ENCODE measurements at places on chromosomes 1 and 21.

DNA sequence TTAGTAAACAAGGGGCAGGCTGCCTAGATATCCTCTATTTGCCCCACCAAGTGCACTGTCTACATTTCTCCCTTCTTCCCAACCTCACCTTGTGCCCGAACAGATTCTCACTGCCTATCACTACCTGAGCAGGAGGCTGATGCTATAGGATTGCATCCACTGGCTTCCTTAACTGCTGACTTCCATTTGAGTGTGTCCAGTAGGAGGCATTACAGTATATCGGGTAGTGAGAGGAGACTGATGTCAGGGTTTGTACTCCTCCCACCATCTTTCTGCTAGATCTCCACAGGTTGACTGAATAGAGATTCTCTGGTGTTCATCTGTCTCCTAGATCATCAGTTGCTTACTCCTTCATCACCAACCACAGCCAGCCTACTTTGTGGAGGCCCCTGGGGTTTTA lies 796.3 kb downstream of the LRRIQ3 start:
- DNase-seq: no peak

GRCh38 chr1:85660541-85660940 lies 47.7 kb downstream of the ZNHIT6 start:
- DNase-seq: no peak

GRCh38 chr1:214445831-214446614 lies 105.4 kb downstream of the PTPN14 start:
- no peak for DNase-seq

- no peak for DNase-seq
Observed at GRCh38 chr1:234603221-234604204, 6.5 kb downstream of the IRF2BP2 start.

DNA sequence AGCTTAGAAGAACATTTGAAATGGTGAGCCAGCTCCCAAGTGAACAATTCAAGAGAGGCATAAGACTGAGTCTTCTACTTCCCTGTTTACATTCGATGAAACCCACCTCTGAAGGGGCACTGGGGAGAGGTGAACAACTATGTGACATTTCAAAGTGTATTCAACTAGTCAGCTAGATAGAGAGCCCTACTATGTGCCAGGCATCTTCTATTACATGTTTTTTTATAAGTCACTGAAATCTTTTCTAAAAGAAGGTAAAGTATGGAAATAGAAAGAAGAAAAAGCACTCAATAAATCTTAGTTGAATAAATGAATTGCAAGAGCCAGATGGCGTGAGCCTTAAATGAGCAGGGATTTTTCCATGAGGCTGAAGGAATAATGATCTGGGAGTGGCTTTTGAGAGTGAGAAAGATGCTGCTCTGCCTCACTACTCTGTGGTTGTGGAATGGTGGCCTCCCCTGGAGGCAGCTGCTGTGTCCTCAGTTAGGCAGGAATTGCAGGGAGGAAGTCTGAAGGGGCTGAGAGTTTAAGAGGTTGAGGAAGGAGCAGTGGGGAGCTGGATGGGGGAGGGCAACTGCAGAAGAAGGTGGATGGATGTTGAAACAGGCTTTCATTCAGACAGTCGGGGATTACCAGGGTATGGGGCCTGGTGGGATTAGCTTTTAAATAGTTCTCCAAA lies 10.4 kb upstream of the PTPRF start:
- DNase-seq: no peak

Data from stimulated activated CD4-positive, alpha-beta T cell treated with anti-CD3 and anti-CD28 coated beads, Interleukin-15, amount 100 ng/mL, for 1 hour (primary cell).